ENCODE measurements at places on chromosomes 4 and X.
A peak's percentile ranks its signal among the peaks of the same experiment; 100 is the strongest.

DNA sequence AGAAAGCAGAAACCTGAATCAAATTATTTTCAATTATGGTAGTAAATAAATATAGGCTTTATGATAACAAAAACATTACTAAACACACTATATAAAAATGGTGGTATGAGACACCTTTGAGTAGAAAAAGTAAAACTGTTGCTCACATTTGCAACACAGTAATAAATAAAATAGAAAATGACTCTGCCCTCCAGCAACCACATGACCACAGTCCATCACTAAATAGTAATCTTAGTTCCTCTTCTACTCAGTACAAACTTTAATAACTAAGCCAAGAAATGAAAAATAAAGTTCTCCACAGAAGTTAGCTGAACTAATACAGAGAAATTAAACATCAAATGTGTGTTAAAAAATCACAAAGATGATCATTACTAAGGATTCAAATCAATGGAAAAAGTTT is 108.5 kb downstream of the ADGRA3 start:
- DNase-seq: no peak

GRCh38 chrX:106897259-106897658 is 5.9 kb downstream of the RIPPLY1 start:
- DNase-seq: no peak

- no peak for DNase-seq
These were observed 109.7 kb downstream of the AFAP1 start for GRCh38 chr4:7829652-7830580.

DNA sequence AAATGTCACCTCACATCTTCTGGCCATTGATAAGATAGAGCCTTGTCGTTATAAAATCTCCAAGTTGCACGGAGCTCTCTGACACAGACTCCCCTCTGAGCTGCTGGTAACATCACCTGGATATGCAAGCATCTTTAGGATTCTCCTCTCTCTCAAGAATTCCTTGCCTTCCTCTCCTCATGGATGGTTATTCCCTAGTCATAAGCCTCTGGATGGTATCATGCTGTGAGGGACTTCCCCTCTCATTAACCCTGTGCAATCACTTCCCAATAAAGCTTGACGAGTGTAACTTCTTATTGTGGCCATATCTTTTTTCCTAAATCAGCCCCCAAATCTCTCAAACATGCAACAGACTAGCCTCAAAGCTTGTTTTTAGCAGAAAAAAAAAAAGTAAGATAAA is 1057.0 kb upstream of the SLIT2 start:
- no peak for DNase-seq

GRCh38 chr4:78370631-78371372 is 180.8 kb upstream of the ANXA3 start:
- DNase-seq: no peak

DNA sequence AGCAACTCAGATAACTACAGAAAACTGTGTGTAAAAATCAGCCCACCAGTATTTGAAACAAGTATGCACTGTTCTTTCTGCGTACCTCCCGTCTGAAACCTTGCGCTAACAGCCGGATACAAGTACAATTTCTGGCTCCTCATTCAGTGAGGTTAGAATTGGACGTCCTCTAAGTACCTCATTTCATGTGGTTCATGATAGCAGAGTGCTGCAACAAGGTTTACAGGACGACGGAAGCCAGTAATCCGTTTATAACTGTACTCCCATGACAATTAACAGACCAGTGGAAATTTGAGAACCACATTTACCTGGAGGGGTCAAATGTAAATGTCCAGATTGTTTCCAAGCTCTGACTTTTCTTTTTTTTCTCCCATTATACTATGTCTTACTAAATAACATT is 52.9 kb upstream of the TENM3 start:
- no peak for DNase-seq

GRCh38 chrX:72120837-72121236 is 10.9 kb downstream of the RTL5 start:
- no peak for DNase-seq

DNA sequence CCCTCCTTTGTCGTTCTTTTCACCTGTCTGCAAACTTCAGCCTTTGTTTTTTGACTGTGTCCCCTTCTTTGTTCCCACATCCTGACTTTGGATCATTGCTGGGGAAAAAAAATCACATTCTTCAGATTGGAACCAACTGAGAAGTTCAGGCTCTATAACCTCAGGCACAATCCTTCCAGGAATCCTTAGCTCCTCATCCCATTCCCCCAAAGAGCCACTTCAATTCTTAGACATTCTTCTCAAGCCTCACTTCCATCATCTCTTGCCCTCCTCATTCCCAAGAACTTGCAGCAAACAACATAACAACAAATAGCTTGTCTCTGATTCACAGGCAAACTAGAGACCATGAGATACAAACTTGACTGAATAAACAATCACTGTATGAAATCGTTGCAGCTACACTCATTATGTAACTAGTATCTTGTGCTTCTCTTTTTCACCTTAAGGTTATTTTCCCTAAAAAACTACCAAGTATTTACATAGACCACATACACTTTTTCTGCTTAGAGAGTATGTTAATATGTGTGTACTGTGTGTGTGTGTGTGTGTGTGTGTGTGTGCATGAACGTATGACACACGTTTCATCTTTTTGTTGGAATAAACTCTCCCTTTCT is 26.4 kb upstream of the PGM2 start:
- DNase-seq: no peak

- DNase-seq: no peak
These were observed 187.8 kb downstream of the CCNG2 start for GRCh38 chr4:77344784-77345183.

DNA sequence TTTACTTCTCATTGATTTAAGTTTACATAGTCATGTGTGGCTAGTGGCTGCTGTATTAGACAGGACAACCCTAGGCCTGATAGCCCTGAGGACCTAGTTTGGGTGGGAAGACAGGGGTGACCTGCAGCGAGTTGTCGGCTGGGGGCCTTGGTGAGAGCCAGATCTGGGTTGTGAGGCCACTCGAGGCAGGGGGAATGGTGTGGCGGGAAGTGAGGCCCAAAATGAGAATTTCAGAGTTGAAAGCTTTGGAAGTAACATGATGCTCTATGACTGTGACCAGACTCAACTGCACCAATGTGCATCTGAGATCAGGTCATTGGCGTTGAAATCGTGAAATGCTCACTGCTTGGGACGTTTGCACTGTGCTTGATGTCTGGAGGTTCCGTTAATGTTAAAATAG is 72.9 kb downstream of the TBL1X start:
- DNase-seq: no peak

DNA sequence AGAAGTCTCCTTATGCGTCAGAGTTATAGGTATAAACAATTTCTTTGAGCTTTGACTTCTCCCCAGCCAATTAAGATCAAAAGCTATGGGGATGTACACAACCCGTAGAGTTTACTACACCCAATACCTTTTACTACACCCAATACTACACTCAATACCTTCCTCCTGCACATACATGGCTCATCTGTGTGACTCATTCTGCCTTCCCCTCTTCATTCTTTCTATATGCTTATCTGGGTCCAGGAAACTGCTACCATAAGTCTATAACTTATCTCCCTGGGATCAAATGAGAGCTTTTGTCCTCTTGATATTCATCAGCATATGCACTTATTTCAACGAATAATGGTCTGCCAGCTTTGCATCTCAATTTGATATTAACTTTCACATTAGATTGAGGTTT is 28.2 kb downstream of the ANKRD50 start:
- DNase-seq: no peak

GRCh38 chr4:76246852-76247251 is 4.7 kb upstream of the FAM47E start:
- no peak for DNase-seq

DNA sequence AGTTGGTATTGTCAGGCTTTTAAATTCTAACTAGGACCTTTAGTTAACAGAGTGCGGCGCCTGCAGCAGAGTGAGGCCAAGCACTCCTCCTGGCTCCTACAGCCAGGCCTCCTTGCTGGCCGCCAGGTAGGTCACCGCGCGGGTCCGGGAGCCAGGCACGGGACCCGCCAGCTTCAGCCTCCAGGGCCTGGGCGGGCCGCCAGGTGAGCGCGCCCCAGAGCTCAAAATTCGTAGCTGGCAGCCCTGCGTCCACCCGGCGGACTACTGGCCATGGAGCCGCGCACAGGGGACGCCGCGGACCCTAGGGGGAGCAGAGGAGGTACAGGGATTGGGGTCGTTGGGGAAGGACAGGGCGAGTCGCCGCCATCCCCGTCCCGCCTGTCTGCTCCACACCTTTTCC is at the start of gene MAGIX:
MAGIX (plus strand) TSS at position 139 of the 400 bp plus-strand sequence; CDS start at position 271, 132 bp downstream.
- DNase-seq: no peak

DNA sequence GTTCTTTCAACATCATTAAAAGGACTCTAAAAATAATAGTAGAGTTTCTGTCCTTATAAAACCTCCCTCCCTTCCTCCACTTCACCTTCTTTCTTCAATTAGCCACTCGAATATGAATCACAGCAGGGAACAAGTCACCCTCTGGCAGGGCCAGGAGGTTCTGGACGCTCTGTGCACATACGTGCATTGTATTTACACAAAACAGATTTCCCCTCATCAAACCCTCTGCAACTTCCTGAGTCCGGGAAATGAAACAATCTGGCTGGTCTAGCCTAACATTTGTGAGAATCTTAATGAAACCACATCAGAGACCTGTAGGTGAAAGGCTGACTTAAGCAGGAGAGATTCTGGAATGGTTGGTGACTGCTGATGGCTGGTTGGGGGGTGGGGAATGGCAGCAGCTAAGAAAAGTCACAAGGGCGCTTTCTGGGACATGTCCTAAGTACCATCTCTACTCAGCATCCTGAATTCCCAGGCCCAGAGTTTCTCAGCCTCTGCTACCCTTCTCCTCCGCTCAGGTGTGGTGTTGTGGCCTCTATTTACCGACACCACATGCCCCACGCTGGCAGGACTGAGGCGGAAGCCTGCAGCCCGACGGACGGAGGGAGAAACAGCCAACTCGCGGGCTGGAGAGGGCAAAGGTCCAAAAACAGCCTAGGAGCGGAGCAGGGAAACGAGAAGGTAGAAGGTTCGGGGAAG is 1.0 kb downstream of the ZDHHC9 start:
- no peak for DNase-seq

DNA sequence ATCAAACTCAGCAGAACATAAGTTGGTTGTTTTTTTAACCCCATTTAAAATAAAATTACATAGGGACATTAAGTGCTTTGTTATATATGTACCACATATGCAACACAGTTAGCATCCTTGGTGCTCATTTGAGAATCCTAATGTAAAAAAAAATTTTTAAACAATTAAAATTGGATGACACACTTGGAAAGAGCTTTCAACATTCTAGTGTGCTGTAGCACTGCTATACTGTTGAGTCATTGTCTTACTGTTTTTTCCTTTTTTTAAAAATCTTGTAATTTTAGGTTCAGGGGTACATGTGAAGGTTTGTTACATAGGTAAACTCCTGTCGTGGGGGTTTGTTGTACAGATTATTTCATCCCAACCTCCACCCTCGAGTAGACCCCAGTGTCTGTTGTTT is 12.8 kb downstream of the THAP9 start:
- DNase-seq: no peak

- DNase-seq: peak; percentile 79
These were observed 13.3 kb downstream of the SMIM10 start for GRCh38 chrX:135003876-135004623.

DNA sequence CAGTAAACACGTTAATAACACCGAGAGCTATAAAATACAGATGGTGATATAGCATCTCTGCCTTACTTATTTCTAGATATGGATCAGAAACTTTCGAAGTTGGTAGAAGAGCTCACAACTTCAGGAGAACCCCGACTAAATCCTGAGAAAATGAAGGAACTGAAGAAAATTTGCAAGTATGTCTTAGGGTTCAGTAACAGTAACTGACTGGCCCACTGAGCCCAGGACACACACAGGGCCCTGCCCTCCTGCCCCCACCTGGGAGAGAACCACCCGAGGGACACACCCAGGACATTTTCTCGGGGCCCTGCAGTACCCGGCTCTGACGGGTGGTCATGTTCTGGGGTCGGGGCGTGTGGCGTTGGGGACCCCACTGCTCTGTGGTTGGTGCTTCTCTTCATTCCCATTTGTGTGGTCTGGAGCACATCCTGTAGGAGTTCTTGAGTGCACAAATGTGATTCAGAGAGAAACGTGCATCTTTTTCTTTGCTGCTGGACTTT is 1.1 kb downstream of the UVSSA start:
- DNase-seq: no peak

DNA sequence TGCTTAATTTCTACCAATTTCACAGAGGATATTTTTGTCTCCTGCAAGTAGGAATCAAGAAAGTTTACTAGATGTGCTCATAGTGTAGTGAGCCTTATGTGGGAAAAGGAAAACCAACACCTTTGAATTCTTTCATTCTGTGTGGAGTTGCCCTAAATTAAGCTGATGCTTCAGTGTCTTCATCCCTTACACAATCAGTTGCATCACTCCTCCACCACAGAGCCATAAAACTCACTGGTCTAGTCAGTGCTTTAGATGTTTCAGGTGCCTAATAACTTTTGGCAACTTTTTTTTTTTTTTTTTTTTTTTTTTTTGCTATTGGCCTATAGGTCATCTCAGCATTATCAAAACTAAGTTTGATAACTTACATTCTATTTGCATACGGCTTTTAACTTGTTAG is 41.5 kb downstream of the HHIP start:
- no peak for DNase-seq

DNA sequence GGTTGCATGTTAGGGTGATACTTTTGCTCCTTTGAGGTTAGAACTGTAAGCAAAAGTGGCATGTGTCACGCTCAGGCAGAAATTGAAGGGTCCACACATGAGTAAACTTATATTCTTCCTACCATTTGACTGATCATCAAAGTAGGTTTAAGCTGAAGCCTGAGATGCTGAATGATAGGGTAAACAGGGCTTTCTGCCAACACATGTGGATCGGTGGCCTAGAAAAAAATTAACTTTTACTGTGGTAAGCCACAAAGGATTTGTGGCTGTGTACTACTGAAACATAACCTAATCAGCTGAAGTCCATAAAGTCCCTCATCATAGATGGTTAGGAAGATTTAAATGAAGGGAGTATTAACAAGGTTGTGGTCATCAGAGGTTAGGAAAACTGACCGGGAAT is 1070.1 kb downstream of the STPG2 start:
- DNase-seq: no peak

- DNase-seq: no peak
These were observed 48.5 kb downstream of the HTT-AS start for GRCh38 chr4:3025881-3026280.

- DNase-seq: no peak
These were observed 48.6 kb downstream of the TSC22D3 start for GRCh38 chrX:107726816-107727534.
